Mesothelial cell of epicardium (in vitro differentiated cells): ENCODE measurements at places on chromosomes 1 and 21. TPM values are rescaled to one million over a fixed set of nuclear protein-coding genes. Genes with fewer than 3 reads are reported as not detected.
A peak's percentile ranks its signal among the peaks of the same experiment; 100 is the strongest.

The HES3 gene
- not detected in 3 replicates for total RNA-seq

The CLCA4 gene
- total RNA-seq, result 0.07 TPM in 1 of 3 replicates, not detected in the others

The FMN2 gene
- total RNA-seq, result 0.23 to 0.54 TPM (median 0.33 TPM) in 3 replicates

The IFNAR2 gene
- 19.4 to 20.7 TPM (median 20.3 TPM) in 3 replicates for total RNA-seq

The RCC1 gene
- total RNA-seq, result 30.6 to 33.7 TPM (median 31.9 TPM) in 3 replicates

DNA sequence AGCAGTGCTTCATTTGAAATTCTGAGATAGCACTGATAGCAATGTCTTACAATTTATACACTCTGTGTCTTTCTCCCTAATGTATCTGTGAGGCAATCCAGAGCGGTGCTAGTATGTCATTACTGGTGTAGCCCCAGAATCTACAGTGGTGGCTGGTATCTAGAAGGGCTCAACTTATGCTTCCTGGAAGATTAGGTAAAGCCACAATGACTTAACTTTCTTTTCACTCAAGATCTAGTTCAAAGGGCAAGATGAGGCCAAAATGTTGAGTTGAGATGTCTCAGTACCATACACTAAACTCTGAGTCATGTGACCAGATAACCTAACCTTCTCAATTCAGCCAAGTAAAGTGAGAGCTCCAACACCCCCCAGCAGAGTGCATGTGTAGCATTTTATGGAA lies 77.5 kb downstream of the PAPPA2 start:
- no peaks in the 10 kb centered on the region for H3K4me1 ChIP-seq
- H3K4me3 ChIP-seq, result no peak overlapping the region
- H3K27me3 ChIP-seq, result peaks cover 13% of the 10 kb centered on the region
- DNase-seq, result no peak
- no peak overlapping the region for H3K27ac ChIP-seq
- no peaks in the 10 kb centered on the region for H3K36me3 ChIP-seq

DNA sequence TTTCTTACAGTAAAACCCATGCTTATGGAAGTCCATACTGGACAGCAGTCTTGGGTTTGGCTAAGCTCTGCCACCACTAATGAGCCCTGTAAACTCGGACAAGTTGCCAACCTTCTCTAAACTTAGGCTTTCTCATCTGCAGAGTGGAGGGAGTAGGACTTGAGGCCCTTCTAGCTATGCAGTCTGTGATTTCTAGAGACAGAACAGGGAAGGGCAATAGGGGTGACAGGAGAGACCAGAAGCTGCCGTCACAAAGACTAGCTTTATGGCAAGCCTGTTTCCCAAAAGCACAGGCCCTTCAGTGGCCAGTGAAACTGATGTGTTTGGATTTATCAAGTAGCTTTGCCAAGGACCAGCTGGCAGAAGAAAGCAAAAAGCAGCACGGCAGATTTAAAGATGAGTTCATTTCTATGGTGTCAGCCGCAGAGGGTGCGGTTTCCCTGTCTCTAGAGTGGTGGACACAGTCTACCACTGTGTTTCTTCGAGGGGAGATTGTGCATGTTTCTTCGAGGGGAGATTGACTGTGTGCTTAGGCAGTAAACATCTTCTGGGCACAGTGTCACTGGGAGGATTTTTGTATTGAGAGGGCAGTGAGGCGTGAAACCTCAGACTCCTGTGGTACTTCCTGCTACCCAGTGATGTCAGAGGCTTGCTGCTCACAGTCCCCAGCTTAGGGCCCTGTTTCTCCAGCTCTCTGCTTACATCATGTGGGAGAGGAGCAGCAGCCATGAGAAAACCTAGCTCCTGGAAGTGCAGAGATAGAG lies 119.0 kb downstream of the ROR1 start:
- H3K36me3 ChIP-seq, result peaks cover 18% of the 10 kb centered on the region
- H3K4me3 ChIP-seq, result no peak overlapping the region
- no peak for DNase-seq
- H3K4me1 ChIP-seq, result peaks cover 22% of the 10 kb centered on the region
- no peaks in the 10 kb centered on the region for H3K27me3 ChIP-seq

DNA sequence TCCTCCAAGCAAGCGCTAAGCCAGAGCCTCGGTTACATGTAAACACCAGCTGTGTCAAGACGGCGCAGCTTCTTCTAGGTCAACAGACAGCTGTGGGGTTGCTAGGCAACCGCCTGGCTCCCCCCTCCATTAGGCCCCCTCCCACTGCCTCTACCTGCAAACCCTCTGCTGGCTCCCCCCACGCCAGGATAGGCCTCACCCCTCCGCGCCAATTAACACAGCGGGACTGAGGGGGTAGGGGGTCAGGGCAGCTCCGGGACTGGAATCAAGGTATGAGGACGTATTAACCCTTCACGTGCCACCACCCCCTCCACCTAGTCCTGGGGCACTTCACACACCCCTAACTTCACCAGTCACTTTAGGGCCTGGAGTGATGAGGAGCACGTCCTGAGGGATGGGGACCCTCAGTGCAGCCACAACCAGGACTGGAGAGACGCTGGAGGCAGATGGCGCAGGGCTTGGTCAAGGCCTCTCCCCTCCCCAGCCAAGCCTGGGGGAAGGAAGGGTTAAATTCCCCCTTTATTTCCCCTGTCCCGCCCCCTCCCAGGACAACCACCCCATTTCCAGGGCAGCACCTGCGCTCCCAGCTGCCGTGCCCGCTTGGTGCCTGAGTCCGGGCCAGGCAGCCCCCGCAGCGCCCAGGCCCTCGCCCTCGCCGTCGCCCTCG lies 37.4 kb upstream of the WASF2 start:
- no peak for DNase-seq
- H3K4me3 ChIP-seq, result peak overlapping the region; percentile 58
- H3K27me3 ChIP-seq, result no peaks in the 10 kb centered on the region
- H3K36me3 ChIP-seq, result peaks cover 4% of the 10 kb centered on the region
- H3K27ac ChIP-seq, result peak overlapping the region; percentile 68
- peaks cover 63% of the 10 kb centered on the region for H3K4me1 ChIP-seq

GRCh38 chr1:235317168-235317567 lies 10.8 kb downstream of the ARID4B start:
- H3K4me3 ChIP-seq, result no peak overlapping the region
- peaks cover 15% of the 10 kb centered on the region for H3K4me1 ChIP-seq
- peaks cover 20% of the 10 kb centered on the region for H3K36me3 ChIP-seq

DNA sequence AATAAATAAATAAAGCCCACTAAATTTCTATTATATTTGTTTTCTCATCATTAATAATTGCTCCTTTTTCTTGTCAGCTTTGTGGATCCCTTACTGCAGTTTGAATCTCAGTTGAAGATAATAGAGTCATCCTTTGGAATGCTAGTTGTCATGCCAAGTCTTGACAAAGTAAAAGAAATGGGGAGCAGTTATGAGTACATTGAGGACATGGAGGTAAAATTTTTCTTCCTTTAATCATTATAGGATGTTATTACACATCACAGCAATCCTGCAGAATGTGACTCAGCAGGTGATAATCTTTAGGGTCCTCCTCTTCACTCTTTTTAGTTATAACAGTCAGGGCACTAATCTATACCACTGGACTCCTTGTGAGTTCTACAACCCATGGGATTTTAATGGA lies 24.1 kb downstream of the MROH9 start:
- no peaks in the 10 kb centered on the region for H3K4me1 ChIP-seq
- H3K27ac ChIP-seq, result no peak overlapping the region
- H3K27me3 ChIP-seq, result peaks cover 31% of the 10 kb centered on the region
- no peak overlapping the region for H3K4me3 ChIP-seq

DNA sequence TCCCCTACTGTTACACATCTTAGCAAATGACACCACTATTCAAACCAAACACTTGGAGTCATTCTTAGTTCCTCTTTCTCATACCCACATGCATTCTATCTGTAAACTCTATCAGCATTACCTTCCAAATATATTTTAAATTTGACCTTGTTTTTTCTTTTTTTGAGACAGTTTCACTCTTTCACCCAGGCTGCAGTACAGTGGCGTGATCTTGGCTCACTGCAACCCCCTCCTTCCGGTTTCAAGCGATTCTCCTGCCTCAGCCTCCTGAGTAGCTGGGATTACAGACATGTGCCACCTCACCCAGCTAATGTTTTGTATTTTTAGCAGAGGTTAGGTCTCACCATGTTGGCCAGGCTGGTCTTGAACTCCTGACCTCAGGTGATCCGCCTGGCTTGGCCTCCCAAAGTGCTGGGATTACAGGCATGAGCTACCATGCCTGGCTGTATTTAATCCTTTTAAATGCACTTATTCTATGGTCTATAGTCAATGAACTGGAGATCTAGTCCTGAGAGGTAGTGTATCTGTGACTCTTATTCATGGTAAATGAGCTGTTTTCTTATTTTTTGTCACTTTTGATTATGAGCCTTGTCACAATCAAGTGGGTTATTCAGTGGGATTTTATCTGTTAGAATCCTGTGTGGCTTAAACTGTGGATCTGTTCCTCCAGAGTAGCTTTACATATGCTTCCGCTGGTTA lies 73.1 kb downstream of the GATAD2B start:
- H3K4me1 ChIP-seq, result no peaks in the 10 kb centered on the region
- H3K27ac ChIP-seq, result no peak overlapping the region
- H3K27me3 ChIP-seq, result no peaks in the 10 kb centered on the region
- no peak for DNase-seq
- H3K36me3 ChIP-seq, result peaks cover 20% of the 10 kb centered on the region
- H3K4me3 ChIP-seq, result no peak overlapping the region

DNA sequence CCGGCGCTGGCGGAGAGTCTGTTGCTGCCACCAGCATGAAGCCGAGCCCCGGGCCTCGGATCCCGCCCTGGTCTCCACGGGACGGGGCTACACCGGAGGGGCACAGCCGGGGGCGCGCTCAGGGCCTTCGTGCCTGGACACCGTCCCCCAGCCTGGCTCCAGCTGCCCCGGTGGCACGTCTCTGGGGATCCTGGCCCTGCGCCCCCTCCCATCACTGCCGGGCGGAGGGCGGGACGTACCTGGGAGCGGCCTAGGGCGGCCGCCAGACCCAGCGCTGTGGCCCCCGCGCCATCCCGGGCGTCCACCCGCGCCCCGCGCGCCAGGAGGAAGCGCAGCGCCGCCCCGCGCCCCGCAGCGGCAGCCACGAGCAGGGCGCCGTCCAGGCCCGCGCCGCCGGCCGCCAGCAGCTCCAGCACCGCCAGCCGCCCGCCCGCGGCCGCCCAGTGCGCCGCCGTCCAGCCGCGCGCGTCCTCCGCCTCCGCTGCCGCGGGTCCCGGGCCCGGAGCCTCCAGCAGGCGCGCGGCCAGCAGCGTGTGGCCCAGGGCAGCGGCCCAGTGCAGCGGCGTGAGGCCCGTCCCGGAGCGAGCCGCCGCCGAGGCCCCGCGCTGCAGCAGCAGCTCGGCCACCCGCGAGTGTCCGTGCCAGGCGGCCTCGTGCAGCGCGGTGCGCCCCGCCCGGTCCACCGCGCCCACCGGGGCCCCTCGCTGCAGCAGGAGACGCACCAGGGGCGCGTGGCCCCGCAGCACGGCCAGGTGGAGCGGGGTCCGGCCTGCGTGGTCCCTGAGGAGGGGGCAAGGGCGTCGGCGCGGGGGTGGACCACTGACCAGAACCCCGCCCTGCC lies 1.0 kb downstream of the ANKRD65 start:
- H3K36me3 ChIP-seq, result no peaks in the 10 kb centered on the region
- no peaks in the 10 kb centered on the region for H3K27me3 ChIP-seq
- no peak for DNase-seq
- H3K27ac ChIP-seq, result peak overlapping the region; percentile 60
- peaks cover 35% of the 10 kb centered on the region for H3K4me1 ChIP-seq

DNA sequence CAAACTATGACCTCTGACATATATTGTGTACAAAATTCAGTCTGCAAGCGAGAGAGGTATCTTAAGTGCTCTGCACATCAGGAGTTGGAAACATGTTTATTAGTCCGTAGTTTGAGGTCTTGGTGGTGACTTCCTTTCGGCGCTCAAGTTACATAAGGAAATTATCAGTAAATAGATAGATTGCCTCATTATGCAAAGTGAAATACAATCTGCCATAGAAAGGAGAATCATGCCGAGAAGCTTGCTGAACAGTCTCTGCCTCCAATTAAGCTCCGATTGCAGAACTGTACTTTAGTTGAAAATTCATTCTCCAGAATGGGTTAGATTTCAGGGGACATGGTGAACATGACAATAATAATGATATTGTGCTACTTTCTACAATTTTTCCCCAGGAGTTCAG lies 271.8 kb downstream of the BRINP2 start:
- H3K36me3 ChIP-seq, result no peaks in the 10 kb centered on the region
- no peak overlapping the region for H3K27ac ChIP-seq
- DNase-seq, result no peak
- peaks cover 30% of the 10 kb centered on the region for H3K4me1 ChIP-seq

- H3K27ac ChIP-seq, result peak overlapping the region; percentile 85
- peaks cover 29% of the 10 kb centered on the region for H3K4me1 ChIP-seq
- H3K36me3 ChIP-seq, result no peaks in the 10 kb centered on the region
- no peak for DNase-seq
- no peaks in the 10 kb centered on the region for H3K27me3 ChIP-seq
Observed at GRCh38 chr1:204495078-204495753, 611 bp upstream of the PIK3C2B start.

- H3K36me3 ChIP-seq, result peaks cover 13% of the 10 kb centered on the region
- H3K4me1 ChIP-seq, result peaks cover 21% of the 10 kb centered on the region
- H3K27me3 ChIP-seq, result no peaks in the 10 kb centered on the region
- no peak overlapping the region for H3K27ac ChIP-seq
Observed at GRCh38 chr1:53218201-53218600, 2.2 kb downstream of the CZIB start.
